Gastrocnemius medialis (tissue), 4 donors: ENCODE measurements at places on chromosomes 6 and 20.

GRCh38 chr6:57257911-57258541 is 35.9 kb upstream of the RAB23 start:
- H3K4me1 ChIP-seq, result peaks cover 10% of the 10 kb centered on the region
- H3K27ac ChIP-seq, result peak overlapping the region; percentile 42
- H3K4me3 ChIP-seq, result peak overlapping the region; percentile 26

DNA sequence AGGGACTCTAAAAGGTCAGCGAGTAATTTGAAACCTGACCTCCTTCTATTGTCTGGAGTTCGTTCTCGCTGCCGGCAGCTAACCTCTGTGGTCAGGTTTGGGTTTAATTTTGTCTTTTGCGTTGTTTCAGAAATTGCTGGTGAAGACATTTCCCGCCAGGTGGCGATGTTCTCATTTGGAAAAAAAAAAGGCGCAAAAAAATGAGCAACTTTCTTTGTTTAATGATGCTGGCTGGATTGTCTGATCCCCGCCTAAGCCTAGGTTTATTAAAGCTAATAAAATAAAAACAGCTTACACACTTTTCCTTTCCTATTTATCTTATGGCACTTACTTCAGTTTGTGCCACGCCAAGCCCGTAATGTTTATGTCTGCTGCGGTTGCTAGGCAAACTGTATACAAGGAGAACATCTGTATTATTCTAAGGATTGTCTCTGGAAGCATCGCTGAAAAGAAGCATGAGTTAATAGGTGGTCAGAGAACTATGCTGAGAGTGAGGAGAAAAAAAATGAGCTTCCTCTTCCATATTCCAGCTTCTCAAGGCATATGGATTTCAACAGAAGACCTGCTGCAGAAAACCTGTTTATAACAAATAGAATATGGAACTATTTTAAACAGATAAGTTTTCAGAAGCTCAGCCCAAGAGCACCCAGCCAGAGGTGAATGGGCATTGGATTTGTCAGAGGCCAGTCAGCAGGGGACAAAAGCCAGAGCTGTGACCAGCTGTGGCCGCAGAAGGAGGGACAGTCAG is 205.7 kb downstream of the DOK5 start:
- no peak for DNase-seq
- no peak overlapping the region for H3K4me3 ChIP-seq
- H3K4me1 ChIP-seq, result no peaks in the 10 kb centered on the region

- no peak for DNase-seq
- no peaks in the 10 kb centered on the region for H3K36me3 ChIP-seq
- peaks cover 16% of the 10 kb centered on the region for H3K27me3 ChIP-seq
- no peak overlapping the region for H3K4me3 ChIP-seq
These were observed 22.9 kb downstream of the IRF4 start for GRCh38 chr6:414447-414846.

- DNase-seq, result no peak
- H3K4me1 ChIP-seq, result no peaks in the 10 kb centered on the region
- no peak overlapping the region for H3K4me3 ChIP-seq
- no peaks in the 10 kb centered on the region for H3K36me3 ChIP-seq
- H3K27me3 ChIP-seq, result no peaks in the 10 kb centered on the region
These were observed 20.4 kb downstream of the PAX1 start for GRCh38 chr20:21725892-21726291.

- DNase-seq, result no peak
- H3K27ac ChIP-seq, result no peak overlapping the region
- peaks cover 13% of the 10 kb centered on the region for H3K4me1 ChIP-seq
- no peak overlapping the region for H3K4me3 ChIP-seq
- H3K36me3 ChIP-seq, result no peaks in the 10 kb centered on the region
- H3K27me3 ChIP-seq, result no peaks in the 10 kb centered on the region
These were observed 345.5 kb downstream of the THBS2 start for GRCh38 chr6:168908166-168908565.

GRCh38 chr6:97462031-97462430 is 179.0 kb upstream of the MMS22L start:
- no peaks in the 10 kb centered on the region for H3K36me3 ChIP-seq
- no peaks in the 10 kb centered on the region for H3K27me3 ChIP-seq
- H3K4me1 ChIP-seq, result no peaks in the 10 kb centered on the region
- DNase-seq, result no peak
